Foreskin keratinocyte (primary cell): ENCODE measurements at places on chromosomes 11 and 22.

GRCh38 chr11:105162506-105162905 lies 22.9 kb upstream of the CARD18 start:
- DNase-seq: no peak

- DNase-seq: no peak
These were observed 33.5 kb upstream of the BID start for GRCh38 chr22:17807578-17808410.

- no peak for DNase-seq
These were observed 22.2 kb downstream of the NUP50 start for GRCh38 chr22:45185718-45186514.

DNA sequence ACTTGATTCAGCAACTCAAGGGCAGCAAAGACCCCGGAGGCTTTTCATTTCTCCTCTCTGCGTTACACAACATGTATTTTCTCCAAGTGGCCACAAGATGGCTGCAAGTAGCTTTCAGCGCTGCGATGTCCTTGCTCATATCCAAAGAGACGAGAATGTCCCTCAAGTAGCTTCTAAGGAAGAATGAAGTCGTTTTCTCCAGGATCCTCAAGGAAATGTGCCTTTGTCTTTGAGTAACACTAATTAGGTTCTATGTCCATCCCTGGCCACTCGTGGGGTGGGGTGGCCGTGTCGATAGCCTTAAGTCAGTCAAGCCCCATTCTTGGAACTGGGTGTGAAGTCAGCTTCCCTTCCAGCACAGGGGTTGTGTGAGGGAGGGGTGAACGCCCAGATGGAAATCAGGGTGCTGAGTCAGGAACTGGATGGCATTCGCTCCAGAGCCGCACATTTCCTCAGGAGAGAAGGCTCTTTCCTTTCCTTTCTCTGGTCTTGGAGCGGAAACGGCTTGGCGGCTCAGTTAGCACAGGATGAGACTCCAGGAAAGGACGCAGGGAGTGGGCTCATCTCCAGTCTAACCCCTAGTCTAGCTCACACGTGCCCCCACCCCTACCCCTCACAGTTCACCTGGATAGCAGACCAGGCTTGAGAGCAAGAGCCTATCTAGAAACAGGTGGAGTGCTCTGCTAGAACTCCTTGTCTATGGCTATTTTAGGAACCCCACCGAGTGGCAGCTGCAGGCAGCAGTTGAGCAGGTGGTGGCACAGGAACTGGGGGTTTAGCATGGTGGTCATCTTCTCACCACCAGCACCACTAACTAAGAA lies 44.3 kb downstream of the NNMT start:
- DNase-seq: peak; percentile 69

GRCh38 chr11:88194990-88195389 lies 19.7 kb upstream of the RAB38 start:
- DNase-seq: no peak

- no peak for DNase-seq
These were observed 8.5 kb upstream of the OR8B12 start for GRCh38 chr11:124551987-124552386.

DNA sequence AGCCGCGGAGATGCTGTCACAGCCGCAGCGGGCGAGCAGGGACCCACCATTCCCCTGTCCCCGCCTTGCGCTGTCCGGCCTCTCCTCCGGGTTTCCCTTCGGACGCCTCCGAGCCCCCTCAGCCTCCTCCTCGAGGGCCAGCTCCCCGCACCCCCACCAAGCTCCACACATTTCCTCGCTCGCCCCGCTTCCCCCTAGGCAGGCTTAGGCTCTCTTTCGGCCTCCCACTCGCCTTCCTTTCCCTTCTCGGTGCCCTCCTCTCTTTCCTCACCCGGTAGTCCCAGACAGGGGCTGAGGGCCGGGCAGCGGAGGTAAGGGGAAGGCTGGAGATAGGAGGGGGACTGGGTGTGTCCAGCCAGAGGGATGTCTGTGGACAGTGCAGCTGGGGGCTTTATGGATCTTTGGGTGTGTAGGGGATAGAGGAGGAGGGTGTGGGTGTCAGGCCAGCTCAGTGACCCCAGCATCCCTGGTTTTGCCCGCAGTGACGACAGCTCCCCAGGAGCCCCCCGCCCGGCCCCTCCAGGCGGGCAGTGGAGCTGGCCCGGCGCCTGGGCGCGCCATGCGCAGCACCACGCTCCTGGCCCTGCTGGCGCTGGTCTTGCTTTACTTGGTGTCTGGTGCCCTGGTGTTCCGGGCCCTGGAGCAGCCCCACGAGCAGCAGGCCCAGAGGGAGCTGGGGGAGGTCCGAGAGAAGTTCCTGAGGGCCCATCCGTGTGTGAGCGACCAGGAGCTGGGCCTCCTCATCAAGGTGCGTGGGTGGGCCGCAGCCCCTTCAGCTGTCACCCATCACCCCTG lies 1.6 kb downstream of the KCNK4 start:
- no peak for DNase-seq

GRCh38 chr22:46362203-46362933 lies 26.9 kb downstream of the TRMU start:
- no peak for DNase-seq

DNA sequence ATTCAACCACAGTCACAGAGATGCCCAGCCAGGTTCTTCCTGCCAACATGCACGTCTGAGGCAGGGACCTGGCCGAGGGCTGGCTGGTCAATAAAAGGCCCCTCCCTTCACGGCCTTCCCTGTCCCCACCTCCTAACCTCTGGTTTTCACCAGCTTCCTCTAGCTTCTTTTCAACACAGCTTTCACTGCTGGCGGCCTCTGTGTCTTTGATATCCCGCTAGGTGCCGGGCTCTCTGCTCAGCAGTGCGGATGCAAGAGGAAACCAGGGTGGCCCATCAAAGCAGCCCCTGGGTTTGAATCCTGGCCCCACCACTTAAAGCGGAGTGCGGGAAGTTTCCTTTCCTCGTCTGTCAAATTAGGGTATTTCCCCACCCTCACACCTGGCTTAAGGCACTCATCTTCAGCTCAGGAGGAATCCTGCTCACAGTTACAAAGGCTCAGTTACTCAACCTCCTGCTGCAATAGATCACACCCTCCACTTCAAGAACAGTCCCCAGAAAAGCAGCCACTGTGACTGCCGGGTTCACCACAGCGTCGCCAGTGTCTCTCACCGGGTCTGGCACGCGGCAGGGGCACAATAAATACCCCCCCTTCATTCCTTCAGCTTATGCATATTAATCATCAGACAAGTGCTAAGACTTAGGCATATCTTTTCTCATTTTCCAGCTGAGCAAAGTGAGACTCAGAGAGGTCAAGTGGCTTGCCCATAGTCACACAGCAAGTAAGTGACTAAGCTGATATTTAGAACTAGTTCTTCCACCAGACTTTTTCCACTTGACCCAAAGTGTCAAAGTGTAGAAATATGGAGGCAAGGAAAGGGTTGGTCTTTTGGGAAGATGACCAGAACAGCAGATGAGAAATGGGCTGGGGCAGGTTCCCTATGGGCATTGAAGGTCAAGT lies 45.7 kb downstream of the TXN2 start:
- no peak for DNase-seq

DNA sequence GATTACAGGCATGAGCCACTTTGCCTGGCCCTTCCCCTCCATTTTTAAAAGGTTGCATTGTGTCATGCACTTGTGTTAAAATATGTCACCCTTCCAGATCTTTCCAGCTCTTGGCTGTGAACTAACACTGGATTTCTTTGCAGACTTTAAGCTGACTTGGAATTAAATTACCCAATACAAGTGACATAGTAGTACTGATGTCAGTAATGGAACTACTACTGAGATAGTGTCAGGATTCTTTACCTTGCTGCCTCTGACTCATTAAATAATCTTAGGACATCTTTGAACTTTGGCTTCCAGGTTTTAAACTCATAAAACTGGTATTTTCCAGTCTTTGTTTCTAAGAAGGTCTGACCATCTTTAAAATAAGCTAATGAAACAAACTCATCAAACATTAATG lies 51.8 kb upstream of the OR4B1 start:
- DNase-seq: no peak

GRCh38 chr11:46026606-46027293 lies 94.5 kb downstream of the PHF21A start:
- peak; percentile 78 for DNase-seq

DNA sequence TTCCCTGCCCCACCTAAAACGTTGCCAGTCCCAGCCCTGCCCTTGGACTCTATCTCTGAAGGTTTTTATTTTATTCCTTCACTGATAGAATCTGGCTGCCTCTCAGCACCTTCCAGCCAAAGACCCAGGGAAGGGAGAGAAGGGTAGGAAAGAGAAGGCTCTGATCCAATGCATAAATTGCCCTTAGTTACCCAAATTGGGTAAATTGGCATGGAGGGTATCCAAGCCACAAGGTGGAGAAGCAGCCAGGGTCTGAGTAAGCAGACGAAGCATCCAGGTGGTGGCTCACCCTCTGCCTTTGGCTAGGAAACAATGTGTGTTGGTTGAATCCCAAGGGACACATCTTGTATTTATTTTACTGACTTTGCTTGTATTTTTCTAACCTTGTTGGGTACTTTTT lies 89.0 kb downstream of the FEZ1 start:
- DNase-seq: no peak

GRCh38 chr11:128437136-128437535 lies 150.2 kb downstream of the ETS1 start:
- no peak for DNase-seq

DNA sequence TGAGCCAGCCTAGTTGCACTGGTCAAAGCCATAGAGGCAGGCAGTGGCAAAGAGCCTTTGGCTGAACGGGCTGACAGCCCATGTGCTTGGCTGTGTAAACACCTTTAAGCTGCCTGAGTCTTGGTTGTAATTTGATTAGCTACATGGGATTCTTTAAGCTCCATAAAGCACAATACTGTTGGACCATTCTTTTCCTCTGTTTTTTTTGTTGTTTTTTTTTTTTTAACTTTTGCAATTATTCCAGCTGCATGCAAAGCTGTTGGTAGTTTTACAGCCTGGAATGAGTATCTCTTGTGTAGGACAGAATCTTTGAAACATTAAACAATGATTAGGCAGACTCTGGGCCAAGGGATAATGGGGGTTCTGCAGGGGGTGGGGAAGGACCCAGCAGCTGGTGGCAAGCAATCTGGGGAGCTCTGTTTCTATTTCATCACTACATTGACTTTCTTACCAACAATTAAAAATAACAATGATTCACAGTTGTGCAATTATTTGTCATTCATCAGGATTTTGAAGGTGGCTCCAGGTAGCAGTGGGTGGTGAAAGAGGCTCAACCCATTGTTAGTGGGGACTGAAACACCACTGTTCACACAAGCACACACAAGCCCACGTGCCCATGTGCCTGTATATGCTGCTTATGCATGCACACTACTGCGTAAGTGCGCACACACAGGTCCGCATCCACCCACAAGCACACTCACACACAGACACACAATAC lies 69.5 kb upstream of the CSNK2A3 start:
- DNase-seq: peak; percentile 54

DNA sequence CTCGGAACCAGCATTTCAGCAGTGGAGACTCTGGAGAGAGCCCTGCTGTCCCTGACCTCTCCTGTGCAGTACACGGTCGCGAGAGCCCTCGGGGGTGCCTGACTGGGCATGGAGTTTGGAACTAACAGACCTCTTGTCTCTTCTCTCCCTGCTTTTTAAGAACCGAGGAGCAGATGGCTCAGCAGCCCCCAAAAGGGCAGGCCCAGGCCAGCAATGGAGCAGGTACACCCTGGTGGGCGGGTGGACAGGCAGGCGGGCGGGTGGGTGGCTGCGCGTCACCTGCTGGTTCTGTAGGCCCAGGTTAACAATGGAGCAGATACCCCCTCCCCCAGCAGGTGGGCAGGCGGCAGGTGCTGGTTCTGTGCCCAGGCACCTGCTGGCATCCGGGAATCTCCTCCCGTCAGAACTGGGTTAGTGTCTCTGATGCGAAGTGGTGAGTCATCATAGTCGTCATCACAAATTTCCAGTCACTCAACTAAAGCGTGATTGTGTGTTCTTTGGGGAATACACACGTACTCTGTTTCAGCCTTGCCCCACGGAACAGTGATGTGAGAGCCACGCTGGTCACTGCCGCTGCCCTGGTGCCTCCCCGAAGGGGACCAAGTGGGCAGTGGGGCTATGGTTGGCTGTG lies 41.1 kb downstream of the GRAMD4 start:
- peak; percentile 79 for DNase-seq

DNA sequence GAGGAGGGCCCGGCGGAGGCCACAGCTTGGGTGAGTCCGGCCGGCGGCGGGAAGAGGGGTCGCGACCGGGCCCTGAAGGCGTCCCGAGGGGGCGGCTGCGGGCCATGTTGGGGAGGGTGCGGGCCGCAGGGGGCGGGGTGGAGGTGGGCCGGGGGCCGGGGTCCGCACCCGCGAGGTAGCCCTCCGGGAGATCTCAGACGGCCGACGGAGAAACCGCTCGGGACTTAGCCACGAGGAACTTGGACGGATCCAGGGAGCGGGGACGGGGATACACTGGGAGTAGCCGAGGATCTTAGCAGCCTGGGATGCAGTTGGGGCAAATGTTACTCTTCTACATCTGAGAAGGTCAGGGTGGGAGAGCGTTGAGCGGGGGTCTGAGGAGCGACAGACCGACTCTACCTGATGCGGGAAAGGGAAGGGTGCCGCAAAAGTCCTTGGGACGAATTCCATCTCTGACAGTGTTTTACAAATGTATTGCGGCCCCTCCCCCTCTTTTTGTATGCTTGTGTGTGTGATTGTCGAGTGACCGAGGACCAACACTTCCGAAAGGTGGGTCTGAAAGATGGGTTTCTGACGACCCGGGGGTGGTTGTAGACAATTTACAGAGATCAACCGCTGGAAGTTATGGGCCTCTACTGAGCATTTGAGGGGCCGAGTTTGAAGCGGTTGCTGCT lies 658 bp downstream of the STIP1 start:
- DNase-seq: no peak

DNA sequence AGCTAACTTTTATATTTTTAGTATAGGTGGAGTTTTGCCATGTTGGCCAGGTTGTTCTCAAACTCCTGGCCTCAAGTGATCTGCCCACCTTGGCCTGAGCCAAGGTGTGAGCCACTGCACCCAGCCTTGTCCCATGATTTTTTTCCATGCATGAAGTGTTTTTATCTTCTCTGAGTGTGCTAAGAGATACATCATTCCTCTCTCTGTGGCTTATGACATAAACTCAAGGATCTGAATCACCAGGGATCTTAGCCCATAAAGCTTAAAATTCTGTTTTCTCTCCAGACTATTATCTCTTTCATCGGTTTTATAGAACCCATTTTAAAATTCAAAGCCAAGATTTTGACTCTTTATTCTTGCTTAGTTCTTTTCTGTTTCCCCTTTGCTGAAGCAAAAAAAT lies 48.4 kb upstream of the C11orf58 start:
- DNase-seq: no peak

DNA sequence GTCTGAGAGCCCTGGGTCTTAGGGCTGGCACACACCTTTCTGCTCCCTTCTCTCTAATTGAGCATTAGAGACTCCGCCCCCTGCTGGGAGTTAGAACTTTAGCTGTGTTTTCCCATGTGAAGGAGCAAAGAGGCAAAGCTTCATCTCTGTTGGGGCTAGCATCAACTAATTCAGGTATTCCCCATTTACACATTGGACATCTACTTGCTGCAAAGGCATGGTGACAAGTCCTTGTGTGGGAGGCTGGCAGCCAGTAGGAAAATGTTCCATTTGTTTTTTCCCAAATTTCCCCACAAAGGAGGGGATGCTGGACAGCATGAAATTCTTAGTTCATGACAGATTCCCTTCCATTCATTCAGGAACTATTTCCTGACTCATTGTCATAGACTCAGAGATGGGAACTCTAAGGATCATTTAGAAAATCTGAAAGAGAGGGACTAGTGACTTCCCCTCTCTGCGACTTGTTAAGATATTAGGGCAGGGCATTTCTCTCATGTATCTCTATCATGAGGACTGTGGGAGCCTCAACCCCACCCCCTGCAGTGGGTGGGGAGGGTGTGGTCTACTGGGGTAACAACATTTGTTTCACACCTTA lies 3.6 kb downstream of the CD44 start:
- DNase-seq: no peak

- DNase-seq: no peak
These were observed 130.9 kb downstream of the PARVA start for GRCh38 chr11:12508151-12508751.

GRCh38 chr11:118238421-118238820 lies 13.6 kb upstream of the JAML start:
- DNase-seq: no peak
